Activated CD4-positive, alpha-beta T cell treated with anti-CD3 and anti-CD28 coated beads for 36 hours (primary cell): ENCODE measurements at places on chromosomes 5 and 9. TPM values are rescaled to one million over a fixed set of nuclear protein-coding genes. Genes with fewer than 3 reads are reported as not detected.

CNTNAP3 gene
- not detected for total RNA-seq

CCIN gene
- total RNA-seq, result not detected

GPR151 gene
- not detected for total RNA-seq

DNA sequence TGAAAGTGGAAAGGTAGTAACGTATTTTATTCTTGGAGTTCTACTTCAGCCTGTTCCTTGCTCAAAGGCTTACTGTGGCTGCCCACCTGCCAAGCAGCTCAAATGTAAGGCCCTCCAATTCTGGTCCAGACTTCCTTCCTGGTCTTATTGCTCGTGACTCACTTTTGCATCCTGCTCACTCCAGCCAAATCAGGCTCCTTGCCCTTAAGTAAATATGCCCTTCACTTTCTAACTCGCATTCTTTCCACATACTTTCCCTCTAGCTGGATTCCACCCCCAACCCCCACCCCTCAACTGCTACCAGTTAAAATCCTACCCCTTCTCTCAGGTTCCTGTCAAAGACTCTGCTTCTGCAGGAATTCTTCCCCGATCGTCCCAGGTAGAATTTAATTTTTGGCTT lies 96.6 kb downstream of the GALNT10 start:
- H3K4me3 ChIP-seq, result no peak overlapping the region
- no peaks in the 10 kb centered on the region for H3K27me3 ChIP-seq
- peaks cover 13% of the 10 kb centered on the region for H3K4me1 ChIP-seq
- peaks cover 6% of the 10 kb centered on the region for H3K36me3 ChIP-seq

GRCh38 chr5:153084511-153084910 lies 406.0 kb upstream of the GRIA1 start:
- H3K27ac ChIP-seq, result no peak overlapping the region
- H3K36me3 ChIP-seq, result peaks cover 2% of the 10 kb centered on the region
- no peak overlapping the region for H3K4me3 ChIP-seq

DNA sequence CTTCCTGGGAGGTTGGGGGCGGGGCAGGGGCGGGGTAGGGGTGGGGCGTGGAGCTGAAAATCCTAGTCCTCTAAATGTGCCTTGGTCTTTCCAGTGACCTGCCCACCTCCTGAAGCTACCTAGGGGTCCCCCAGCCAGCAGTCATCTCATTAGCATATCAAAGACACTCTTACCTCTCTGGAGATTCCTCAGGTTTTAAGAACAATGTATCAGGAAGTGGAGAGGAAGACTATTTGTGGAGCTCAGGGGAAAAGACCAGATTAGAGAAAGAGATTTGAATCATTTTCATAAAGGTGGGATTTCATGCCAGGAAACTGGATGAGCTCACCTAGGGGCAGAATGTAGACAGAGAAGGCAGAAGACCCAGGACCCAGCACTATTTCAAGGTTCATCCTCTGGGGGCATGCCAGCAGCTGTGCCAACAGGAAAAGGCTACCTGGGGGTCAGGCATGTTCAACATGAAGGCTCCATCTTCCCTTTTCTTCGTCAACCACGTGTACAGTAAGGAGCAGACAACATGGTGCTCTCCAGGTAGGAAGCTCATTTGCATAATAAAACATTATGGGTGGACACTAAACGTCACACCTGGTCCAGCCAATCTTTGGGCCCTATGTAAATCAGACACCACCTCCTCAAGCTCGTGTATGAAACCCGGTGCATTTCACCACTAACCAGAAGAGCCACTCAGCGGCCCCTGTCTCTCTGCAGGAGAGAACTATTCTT lies 6.9 kb downstream of the GMCL2 start:
- peaks cover 7% of the 10 kb centered on the region for H3K4me1 ChIP-seq
- DNase-seq, result no peak
- no peak overlapping the region for H3K27ac ChIP-seq
- no peaks in the 10 kb centered on the region for H3K36me3 ChIP-seq
- no peak overlapping the region for H3K4me3 ChIP-seq
- peaks cover 2% of the 10 kb centered on the region for H3K27me3 ChIP-seq
